ENCODE measurements at places on chromosomes 3 and 15.

GRCh38 chr15:98817745-98818144, 169.4 kb downstream of the IGF1R start:
- no peak for DNase-seq

DNA sequence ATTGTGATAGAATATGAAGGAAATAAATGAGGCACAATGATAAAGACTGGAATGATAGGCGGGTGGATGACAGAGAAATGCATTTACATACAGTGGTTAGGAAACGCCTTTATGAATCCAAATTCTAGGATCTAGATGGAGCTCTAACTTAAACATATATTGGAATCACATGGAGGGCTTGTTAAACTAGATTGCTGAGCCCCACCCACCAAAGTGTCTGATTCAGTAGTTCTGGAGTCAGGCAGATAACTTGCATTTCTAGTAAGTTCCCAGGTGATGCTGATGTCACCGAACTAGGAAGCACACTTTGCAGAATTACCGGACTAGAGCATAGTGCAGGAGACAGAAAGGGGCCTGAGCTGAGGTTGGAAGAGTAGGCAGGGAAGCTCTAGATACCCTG, 837.2 kb downstream of the FHIT start:
- no peak for DNase-seq

GRCh38 chr15:96701877-96702276, 371.4 kb downstream of the NR2F2 start:
- no peak for DNase-seq

GRCh38 chr3:150248116-150248887, 159.8 kb upstream of the TSC22D2 start:
- no peak for DNase-seq

- DNase-seq, result peak; percentile 47
Observed at GRCh38 chr3:30659270-30660130, 53.1 kb downstream of the TGFBR2 start.

Measured in H54 (cell line).